ENCODE measurements at places on chromosomes 5 and 9.

GRCh38 chr5:59491945-59492344 is 401.6 kb downstream of the PDE4D start:
- DNase-seq, result no peak

DNA sequence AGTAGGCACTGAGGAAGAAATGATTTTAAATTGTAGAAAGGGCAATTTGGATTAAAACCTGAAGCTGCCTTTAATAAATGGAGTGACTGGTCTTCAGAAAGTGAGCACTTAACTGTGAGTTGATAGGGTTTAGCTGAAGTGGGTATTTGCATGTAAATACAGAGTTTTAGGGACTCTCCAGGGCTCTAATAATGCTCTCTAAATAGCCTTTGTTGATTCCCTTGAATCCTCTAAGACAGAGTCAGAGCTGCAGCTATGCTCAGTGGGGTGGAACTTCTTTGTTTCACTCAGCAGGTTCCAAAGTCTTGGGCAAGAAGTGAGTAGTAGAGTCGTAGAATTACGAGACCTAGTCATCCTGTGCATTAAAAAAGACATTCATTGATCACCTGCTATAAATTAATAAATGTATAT is 21.4 kb downstream of the GLRA1 start:
- peak; percentile 54 for DNase-seq

DNA sequence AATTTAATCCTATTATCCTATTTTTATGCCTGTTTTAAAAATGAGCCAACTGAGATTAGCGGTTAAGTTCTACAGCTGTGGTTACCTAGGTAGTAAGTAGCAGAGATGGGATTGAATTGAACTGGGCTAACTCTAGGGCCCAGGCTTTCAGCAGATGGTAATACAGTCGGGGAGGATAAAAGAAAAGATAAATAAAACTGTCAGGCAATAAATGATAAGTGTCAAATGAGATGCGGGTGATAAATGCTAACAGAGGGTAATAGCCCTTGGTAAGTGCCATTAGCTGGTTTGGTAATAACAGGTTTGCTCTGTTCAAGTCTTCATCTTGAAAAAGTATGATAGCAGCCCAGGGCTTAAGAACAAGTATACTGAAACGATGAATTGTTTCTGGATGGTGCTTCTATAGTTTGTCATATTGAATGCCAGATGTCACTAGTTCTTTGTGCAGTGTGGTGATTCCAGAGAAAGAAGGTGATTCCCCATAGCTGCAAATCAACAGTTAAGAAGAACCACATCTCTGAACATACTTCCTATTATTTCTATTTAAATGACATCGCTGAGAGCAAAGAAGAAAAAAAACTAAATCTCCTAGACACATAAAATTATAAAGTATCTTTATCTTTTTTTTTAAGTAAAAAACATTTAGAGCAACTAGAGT is 360.8 kb upstream of the PANK3 start:
- no peak for DNase-seq

DNA sequence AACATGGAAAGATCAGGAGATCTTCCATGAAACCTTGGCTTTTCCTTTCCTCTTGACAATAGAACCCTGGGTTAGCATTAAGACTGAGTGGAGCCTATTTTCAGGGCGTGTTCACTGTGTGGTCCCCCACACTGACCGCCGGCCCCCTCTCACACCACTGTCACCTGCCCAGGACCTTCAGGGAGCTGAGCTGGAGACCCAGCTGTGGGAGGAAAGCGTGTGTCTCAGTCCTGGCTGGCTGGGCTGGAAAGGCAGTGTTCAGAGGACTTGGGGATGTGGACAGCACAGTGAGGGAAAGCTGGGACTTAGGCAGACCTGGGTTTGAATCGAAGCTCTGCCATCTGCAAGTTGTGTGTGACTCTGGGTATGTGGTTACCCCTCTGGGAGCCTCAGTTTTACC is 268.1 kb downstream of the NSG2 start:
- DNase-seq, result no peak

GRCh38 chr9:107276966-107277710 is 5.9 kb upstream of the RAD23B start:
- DNase-seq, result no peak

Measured in GM20000 (cell line).